ENCODE measurements at places on chromosomes 12 and 14. TPM values are rescaled to one million over a fixed set of nuclear protein-coding genes. Genes with fewer than 3 reads are reported as not detected.

GRCh38 chr14:95174184-95174792, 17.0 kb upstream of the DICER1 start:
- DNase-seq = no peak

DNA sequence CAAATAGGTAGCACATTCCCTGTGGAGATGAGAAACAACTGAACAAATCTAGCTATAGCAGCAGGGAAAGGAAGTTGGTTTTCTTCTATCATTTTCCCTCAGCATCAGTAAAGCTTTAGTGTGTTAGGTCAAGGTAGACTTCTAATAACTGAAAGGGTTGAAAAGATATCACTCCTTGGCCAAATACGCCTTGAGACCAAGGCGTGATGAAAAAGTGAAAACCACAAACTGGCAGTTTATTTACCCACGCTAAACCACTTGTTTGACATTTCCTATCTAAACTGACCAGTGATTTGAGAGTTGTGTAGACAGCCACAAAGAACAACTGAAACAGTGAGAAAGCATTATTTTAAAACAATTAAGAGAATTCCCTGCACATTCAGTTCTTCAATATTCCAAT, 99.6 kb upstream of the SOX5 start:
- DNase-seq = no peak

- no peak for DNase-seq
Observed at GRCh38 chr12:76590131-76590530, 30.6 kb upstream of the OSBPL8 start.

GRCh38 chr12:124227951-124228711, 66.8 kb upstream of the RFLNA start:
- DNase-seq = peak; percentile 17

- no peak for DNase-seq
Observed at GRCh38 chr14:65210118-65210821, 108.0 kb upstream of the MAX start.

- no peak for DNase-seq
Observed at GRCh38 chr12:20367583-20368113, 689 bp upstream of the PDE3A start.

DNA sequence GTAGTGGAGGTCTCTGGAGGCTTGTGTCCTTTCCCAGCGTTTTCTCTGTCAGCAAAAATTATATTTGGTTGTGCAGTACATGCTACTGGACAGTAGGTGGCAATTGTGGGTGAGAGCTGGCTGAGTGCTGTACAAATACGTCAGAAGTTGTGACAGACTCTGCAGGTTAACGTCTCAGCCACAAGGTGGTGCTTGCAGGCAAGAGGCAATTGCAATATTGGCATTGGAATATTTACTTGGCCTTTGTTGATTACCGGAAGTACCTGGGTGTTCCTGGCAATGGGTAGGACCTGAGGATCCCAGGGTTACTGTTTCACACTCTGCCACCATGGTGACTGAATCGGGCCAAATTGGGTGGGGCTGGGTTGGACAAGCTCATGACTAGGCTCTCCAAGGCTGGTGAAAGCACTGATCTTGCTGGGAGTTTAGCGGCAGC, 333.9 kb upstream of the LMO3 start:
- peak; percentile 41 for DNase-seq

- no peak for DNase-seq
Observed at GRCh38 chr14:78829274-78829673, 659.1 kb downstream of the NRXN3 start.

DNA sequence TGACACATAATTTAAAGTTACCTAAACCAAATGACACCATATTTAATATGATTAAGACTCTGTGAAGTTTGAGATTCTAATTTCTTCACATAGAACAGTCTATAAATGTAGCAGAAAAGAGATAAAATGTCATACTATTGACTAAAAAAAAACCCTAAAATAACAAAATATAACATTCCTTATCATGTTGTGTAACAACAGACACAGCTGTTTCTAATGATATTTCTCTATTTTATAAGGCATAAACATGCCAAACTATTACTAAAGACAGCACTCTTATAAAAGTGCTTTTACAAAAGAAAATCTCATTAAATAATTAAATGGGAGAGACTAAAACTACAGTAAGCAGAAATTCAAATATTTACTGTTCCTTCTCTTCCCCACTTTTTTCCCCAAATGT, 49.4 kb downstream of the NOVA1 start:
- no peak for DNase-seq

GRCh38 chr14:98944989-98945388, 327.0 kb downstream of the BCL11B start:
- no peak for DNase-seq

DNA sequence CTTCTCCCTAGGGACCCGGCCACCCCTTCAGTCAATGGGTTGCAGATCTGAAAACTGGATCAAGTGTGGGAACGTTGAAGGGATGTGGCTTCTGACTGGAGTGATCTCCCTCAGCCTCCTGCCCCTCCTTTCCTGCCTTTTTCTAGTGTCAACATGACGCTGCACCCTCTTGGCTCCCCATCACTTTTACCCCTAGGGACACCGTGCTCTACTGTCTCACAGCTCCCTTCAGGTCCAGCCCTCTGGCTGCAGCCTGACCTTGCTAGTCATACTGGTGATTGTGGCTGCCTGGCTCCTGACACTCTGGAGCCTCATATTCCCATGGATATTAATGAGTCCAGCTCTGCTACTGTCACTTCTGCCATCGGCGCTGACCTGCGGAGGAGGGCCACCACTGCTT, 51.5 kb upstream of the RASSF3 start:
- no peak for DNase-seq

- DNase-seq = peak; percentile 70
Observed at GRCh38 chr12:46549527-46550265, 177.1 kb upstream of the SLC38A2 start.

DNA sequence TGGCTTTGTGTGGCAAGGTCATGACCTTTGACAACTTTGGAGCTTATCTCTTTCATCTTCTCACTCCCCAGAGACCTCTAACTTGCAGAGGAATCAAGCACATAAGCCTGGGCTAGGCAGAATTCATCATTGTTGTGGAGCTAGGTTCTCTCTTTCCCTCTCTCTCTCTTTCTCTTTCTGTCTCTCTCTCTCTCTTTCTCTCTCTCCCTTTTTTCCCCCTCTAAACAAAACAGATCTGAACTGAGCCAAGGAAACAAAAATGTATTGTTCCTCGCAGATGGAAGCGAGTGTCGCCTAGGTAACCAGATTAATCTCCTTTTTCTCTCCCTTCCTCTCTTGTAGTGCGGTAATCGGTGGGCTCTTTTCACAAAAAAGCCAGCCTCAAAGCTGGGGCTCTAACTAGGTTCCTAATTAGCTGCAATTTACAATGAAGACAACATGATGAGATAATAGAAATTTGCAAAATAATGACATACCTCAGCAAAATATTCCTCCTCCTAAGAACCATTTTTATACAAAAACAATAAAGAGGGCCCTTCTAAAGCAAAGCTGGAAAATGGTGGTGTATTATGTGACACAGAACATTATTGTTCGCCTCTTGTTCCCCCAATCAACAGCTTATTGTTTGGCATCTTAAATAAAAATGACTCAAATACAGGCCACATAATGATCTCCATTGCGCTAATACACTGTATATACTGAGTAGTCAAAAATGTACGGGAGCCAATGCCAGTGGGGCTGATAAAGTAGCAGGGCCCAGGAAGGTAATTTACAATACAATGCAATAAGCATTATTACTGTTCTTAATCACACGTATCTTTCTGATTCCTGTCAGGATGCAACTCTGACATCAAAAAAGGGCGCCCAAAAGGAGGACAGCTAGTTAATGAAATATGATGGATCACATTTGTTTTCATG, 65.7 kb upstream of the SOX5 start:
- DNase-seq = no peak

DNA sequence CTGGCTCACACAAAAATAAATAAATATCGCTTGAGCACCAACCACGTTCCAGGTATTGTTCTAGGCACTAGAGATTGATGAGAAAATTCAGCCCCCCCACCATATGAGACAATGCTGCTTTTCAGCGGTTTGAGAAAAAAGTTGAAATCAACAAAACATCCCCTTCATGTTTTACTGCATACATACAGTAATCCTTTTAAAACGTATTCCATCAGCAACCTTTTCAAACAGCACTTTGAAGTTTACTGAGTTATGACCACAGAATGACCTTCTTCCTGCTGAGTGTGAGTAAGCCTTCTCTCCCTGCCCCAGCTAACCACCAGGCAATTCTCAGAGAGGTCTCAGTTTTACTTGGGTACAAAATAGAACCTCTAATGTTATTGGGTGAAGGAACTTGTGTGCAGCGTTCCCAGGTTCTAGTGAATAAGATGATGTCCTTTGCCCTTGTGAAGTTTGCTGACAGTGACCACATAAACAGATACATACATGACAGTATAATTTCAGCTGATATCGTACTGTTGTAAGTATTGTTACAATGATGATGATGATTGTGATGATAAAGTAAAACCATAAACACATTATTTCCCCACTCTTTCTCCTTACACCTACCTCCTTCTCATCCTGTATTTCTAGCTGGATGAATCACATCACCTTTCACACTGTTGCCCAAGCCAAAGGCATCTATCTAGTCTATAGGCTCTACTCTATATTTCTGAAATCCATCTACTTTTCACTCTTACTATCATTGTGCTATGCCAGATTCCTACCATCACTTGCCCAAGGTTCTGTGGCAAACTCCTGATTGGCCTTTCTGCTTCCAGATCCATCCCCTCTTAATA, 124.4 kb upstream of the KRR1 start:
- DNase-seq = peak; percentile 24

- DNase-seq = no peak
Observed at GRCh38 chr14:24321212-24321975, 10.1 kb downstream of the LTB4R start.

GRCh38 chr12:65461017-65461416, 182.5 kb downstream of the MSRB3 start:
- no peak for DNase-seq

DNA sequence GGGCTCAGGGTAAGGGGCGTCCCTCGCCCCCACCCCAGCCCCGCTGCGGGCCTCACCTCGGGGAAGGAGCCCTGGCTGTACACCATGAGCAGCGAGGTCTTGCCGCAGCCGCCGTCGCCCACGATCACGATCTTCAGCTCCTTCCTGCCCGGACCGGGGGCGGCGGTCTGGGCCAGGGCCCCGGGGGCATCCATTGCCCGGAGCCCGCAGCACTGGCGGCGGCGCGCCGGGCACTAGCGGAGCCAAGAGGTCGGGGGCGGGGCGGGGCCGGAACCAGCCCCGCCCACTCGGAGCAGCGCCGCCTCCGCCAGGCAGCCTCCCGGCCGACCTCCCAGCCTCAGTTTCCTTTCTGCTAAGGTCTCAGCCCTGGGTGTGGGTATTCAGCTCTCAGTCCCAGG, at the start of gene RHOF:
Gene RHOF, minus strand, starts transcription at position 249 of the 398 bp plus-strand sequence. Its CDS starts 55 bp downstream, at position 194.
- DNase-seq = peak; percentile 89

DNA sequence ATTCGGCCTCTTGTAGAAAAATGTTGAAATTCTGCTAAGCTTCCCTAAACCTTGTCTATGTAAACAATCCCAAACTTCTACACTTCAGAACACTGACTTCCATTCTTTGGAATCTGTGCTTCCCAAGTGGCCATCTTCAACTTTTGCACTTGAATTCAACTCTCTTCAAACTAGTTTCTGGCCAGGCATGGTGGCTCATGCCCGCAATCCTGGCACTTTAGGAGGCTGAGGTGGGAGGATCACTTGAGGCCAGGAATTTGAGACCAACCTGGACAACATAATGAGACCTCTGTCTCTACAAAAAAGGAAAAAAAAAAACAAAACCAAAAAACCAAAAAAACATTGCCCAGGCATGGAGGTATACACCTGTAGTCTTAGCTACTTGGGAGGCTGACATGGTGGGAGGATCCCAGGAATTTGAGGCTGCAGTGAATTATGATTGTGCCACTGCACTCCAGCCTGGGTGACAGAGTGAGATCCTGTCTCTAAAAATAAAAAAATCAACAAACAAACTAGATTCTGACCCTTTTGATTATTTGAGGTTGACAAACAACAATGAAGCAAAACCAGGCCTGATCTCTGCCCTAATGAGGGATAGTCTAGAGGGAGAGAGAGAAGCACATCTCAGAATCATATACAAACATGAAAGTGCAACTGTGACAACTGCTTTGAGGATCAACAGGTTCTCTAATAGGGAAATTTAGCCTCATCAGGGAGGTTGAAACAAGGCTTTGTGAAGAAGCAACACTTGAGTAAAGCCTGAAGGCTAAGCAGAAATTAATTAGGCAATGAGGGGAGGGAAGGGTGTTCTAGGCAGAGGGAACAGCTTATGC, 11.6 kb upstream of the C12orf75 start:
- DNase-seq = no peak

DNA sequence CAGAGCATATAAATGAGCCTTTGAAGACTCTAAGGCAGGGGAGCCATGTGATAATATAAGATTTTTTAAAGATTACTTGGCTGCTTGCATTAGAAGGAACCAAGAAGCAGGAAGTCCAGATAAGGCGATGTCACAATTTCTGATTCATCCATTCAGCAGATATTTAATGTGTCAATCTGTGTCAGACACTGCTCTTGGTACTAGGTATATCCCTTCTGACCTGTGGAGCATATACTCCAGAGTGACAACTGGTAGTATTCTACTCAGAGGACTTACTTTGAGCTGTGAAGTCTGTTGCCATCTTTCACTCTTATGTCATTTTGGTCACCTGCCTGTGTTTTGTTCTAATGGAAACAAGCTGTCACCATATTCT, 10.7 kb downstream of the EID3 start:
- no peak for DNase-seq

DNA sequence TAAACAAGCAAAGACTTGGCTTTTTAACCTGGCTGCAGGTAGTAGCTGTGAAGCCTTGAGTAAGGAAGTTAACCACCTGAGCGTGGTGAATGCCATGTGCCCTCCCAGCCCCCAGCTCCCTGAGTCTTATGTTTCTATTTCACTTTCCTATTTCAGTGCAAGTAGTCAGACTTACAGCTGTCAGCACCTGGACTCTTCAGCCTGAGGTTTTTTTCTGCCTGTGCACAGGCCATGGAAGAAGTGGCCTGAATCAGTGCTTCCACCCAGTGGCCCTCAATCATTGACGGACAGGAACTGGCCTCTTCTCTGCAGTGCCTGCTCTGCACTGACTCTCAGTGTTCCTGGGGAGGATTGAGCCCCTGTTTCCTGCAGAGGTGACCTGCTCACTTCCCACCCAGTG, 796.4 kb downstream of the MED13L start:
- no peak for DNase-seq

C14orf180 gene
- not detected for total RNA-seq

STAC3 gene
- total RNA-seq = 2.8 TPM

SLC17A8 gene
- total RNA-seq = not detected

DEPDC4 gene
- total RNA-seq = 4.2 TPM

INSM2 gene
- total RNA-seq = not detected

KDM5A gene
- total RNA-seq = 58.7 TPM

KRT79 gene
- 0.16 TPM for total RNA-seq

GLI1 gene
- 0.40 TPM for total RNA-seq

BEST3 gene
- total RNA-seq = not detected

P2RX7 gene
- 5.0 TPM for total RNA-seq

All from activated CD4-positive, alpha-beta T cell treated with anti-CD3 and anti-CD28 coated beads for 36 hours (primary cell).